ENCODE measurements at places on chromosomes 12 and 14.

DNA sequence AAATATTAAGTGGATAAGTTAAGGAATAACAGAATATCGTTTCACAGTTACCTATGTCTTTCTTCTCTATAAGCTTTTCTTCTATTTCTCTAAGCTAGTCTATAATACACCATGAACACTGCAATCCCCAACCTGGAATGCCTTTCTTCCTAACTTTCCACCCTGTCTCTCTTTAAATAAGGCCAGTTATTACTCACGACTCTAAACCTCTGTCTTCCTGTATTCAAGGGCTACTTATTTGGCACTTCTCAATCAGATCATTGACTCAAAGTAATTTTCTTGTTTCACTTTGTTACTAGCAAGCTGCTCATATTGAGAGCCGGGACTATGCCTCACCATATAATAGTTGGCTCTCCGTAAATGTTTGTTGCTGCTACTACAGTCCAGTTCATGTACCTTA lies 13.5 kb downstream of the FERMT2 start:
- DNase-seq, result no peak

DNA sequence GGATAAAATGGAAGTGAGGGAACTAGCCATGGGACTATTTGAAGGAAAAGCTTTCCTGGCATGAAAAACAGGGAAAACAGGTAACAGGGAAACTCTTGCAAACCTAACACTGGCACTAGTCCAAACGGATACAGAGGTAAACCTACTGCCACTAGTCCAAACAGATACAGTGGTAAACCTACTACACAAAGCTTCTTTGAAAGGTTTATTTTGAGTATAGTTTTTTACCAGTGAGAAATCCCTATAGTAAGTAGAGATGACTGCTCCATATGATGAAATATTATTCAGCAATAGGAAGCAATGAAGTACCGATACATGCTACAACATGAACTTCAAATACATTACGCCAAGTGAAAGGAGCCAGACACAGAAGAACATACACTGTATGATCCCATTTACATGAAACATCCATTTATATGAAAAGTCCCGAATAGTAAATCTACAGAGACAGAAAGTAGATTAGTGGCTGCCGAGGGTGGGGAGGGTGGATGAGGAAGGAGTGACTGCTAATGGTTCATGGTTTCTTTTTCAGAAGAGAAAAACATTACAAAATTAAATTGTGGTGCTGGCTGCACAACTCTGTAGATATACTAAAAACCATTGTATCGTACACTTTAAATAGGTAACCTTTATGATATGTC lies 25.5 kb downstream of the SPTLC2 start:
- no peak for DNase-seq

DNA sequence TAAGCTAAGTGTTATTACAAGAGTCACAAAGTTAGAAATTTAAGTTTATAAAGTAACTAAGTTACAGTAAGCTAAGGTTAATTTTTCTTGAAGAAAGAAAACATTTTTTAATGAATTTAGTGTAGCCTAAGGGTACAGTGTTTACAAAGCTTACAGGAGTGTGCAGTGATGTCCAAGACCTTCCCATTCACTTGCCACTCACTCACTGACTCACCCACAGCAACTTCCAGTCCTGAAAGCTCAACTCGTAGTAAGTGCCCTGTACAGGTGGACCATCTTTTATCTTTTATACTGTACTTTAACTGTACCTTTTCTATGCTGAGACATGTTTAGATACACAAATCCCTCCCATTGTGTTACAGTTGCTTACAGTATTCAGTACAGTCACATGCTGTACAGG lies 60.9 kb upstream of the TMEM263 start:
- no peak for DNase-seq

DNA sequence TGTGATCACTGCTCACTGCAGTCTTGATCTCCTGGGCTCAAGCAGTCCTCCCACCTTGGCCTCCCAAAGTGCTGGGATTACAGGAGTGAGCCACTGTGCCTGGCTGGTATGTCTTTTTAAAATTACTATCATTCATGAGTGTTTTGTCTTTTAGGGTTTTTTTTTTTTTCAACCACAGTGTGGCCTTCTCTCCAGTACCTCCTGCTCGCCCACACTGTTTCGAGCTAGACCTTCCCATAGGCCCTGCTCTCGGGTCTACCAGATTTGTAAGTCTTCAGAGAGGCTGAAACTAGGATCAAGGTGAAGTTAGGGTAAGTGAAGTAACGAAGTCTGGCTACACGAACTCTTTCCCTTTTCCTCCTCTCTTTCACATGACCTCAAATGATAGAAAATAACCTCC lies 1.5 kb downstream of the BIN2 start:
- no peak for DNase-seq
